ENCODE measurements at places on chromosomes 6 and 20.

DNA sequence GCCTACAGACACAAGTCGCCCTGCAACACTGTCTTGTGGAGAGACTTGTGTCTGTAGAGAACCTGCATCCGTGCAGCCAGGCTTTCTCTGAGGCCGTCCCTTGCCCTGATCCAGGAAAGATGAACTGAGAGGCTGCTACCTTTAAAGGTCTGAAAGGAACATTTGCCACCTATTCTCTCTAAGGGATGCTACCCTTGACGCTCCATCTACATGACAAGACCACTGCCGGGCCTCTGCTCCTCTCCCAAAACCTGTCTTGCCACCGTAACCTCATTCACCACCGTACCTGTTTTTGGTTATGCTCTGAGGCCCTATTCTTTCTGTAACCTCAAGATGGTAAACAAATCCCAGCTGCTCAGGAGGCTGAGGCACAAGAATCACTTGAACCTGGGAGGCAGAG is 73.9 kb downstream of the FOXF2 start:
- no peak for DNase-seq

DNA sequence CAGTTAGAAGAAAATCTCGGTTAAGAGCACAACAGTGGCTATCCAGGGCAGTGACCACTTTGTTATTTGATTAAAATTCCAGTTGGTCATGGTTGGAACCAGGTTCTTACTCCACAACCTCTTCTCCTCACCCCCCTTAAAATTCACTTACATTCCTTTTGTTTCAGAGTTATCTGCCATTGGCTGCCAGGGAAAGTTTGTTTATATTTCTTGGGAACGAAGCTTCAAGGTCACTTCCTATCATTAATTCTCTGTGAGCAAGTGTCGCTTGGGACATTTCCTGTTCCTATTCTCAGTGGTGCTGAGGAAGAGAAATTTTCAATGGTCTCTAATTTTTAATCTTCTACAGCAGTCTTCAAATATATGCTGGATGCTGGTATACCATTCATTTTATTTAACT is 121.1 kb upstream of the COL21A1 start:
- no peak for DNase-seq

GRCh38 chr20:48569679-48570078 is 258.1 kb downstream of the PREX1 start:
- DNase-seq, result no peak

DNA sequence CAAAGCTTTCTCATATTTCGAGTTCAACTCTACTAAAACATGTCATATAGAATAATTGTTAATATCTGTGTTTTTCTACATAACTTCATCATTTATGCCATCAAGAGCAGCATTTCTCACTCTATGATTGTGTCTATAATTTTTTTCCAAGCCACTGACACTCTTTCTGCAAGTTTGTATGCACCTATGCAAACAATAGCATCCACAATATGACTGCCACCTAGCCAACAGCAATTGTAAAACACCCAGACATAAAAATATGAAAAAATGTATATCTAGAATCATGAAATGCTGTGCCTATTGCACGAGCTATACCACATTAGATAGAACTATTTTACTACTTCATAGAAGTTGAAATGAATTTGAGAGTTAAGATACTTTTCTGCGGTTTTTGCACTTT is 286.5 kb upstream of the MARCKS start:
- DNase-seq, result no peak

DNA sequence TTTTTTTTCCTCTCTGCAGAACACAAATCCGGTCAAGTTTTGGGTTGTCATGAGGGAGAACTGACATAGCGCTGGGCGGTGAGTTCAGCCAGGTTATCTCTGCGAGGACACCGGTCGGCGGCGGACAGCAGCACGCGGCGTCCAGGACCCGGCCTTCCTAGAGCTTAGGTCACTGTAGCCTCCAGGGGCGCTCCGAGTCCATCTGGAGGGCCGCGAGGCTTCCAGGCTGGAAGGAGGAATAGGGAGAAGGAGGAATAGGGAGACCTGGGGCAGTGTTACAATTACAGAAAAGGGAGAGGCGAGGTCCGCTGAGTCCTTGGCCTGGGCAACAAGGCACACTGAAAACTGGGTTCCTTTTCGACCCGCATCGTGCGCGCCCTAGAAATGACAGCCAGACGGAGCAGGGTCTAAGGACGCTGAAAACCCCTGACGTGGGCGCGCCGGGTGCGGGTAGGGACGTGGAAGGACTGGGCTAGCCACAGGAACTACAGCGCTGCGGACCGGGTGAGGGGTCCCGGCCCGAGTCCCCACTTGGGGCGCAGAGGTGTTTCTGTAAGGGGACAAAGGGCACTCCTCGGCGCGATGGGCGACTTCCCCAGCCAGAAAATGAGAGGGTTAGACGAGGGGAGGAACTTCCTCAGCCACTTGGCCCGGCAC is 536 bp upstream of the FNDC1 start:
- no peak for DNase-seq

GRCh38 chr6:29021434-29021833 is 16.3 kb upstream of the ZNF311 start:
- no peak for DNase-seq

DNA sequence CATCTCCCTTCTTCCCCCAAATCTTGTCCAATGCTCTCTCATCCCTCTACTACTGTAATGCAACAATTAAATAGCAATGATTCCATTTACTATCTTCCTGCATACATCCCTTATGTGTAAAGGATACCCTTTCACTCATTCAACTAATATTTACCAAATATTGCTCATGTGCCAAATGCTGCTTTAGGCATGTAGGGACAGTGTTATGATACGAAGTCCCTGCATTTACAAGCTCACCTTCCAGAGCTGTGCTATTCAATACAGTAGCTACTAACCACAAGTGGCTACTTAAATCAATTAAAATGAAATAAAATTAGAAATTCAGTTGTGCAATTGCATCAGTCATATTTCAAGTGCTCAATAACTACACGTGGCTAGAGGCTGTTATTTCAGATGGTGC is 41.1 kb downstream of the GMDS start:
- DNase-seq, result no peak

- no peak for DNase-seq
These were observed 239.7 kb upstream of the GMDS start for GRCh38 chr6:2485116-2485515.

DNA sequence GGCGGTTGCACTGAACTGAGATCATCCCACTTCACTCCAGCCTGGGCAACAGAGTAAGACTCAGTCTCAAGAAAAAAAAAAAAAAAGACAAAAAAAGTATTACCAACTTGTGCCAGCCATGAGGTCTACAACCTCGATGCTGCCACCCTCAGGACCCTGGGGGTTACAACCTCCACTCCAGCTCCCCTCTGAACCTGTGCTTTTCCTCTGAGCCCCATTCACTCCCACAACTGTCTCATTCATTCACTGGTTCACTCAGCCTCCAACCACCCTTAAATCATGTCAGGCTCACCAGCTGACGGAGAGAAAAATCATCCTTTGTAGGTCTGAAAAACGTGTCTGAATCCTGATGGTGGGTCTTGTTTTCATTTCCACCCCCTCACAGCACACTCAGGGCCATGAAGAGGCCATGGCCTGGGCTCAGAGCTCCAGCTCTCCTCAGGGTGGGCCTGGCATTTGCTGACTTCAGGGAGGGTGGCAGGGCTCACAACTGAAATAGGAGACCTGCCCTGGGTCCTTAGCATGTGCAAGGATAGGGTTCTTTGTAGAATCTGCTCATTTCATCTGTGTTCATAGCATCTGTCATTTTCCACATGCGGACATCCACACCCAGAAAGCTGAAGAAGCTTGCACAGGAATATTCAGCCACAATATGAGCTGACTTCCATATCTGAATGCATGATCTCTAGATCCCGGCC is 1.9 kb upstream of the ULBP1 start:
- DNase-seq, result no peak

- no peak for DNase-seq
These were observed 120.0 kb downstream of the SYNDIG1 start for GRCh38 chr20:24589381-24589780.

GRCh38 chr6:132085731-132086130 is 134.6 kb upstream of the CCN2 start:
- DNase-seq, result no peak

- DNase-seq, result no peak
These were observed 15.6 kb upstream of the SEC63 start for GRCh38 chr6:107973594-107973993.

GRCh38 chr6:34852406-34853085 is 35.3 kb downstream of the TAF11 start:
- no peak for DNase-seq
